ENCODE measurements at places on chromosomes 11 and 22.

- DNase-seq, result no peak
Observed at GRCh38 chr11:116342148-116342547, 430.6 kb downstream of the BUD13 start.

- DNase-seq, result no peak
Observed at GRCh38 chr11:6481924-6482275, 599 bp downstream of the TIMM10B start.

- no peak for DNase-seq
Observed at GRCh38 chr11:64536997-64537396, 54.0 kb upstream of the SLC22A12 start.

DNA sequence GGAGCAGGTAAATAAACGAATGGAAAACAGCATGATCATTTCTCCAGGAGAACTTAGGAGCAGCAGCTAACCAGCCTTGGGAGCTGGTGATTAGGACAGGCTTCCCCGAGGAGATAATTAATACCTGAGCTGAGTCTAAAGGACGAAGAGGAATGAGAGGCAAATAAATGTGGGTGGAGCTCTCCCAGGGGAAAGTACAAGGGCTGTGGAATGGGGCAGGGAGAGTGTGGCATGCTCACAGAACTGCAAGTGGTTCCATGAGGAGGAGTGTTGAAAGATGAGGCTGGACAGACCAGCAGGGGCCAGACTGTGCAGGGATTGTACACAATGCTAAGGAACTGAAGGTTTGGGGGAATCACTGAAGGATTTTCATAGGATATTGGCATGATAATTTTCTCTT is 14.2 kb upstream of the TLCD5 start:
- DNase-seq, result no peak

GRCh38 chr11:95877291-95877690 is 46.6 kb downstream of the MTMR2 start:
- no peak for DNase-seq

Measured in stimulated activated CD4-positive, alpha-beta T cell treated with anti-CD3 and anti-CD28 coated beads, TNF-alpha, amount 100 ng/mL, for 1 hour (primary cell).